ENCODE measurements at places on chromosomes 1 and 21.

GRCh38 chr1:212621949-212622305 lies 13.4 kb downstream of the ATF3 start:
- DNase-seq: no peak

DNA sequence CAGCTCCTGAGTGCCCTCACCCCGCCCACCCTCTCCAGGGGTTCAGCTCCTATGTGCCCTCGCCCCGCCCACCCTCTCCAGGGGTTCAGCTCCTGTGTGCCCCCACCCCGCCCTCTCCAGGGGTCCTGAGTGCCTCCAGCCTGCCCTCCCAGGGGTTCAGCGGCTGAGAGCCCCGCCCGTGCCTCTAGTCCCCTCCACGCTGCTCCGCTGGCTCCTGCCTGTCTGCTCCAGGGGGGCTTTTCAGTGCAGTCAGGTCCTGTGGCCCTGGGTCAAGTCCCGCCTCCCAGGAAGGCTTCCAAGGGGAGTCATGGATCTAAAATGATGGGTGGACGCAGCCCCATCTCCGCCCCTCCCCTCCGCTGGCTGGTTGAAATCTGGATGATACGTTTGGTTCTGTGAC lies 33.8 kb downstream of the SLX9 start:
- DNase-seq: no peak

DNA sequence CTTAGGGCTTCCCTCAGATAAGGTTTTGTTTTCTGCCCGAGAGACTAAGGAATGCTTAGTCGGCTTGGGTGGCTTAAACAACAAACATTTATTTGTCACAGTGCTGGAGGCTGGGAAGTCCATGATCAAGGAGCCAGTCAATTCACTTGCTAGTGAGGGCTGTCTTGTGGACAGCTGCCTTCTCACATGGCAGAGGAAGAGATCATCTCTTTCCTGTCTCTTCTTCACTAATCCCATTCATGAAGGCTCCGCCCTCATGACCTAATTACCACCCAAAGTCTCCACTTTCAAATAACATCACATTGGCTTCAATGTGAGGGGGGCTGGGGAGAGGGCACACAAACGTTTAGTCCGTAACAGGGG lies 50.5 kb upstream of the IL12RB2 start:
- DNase-seq: no peak

GRCh38 chr1:208604295-208604694 lies 360.1 kb upstream of the PLXNA2 start:
- no peak for DNase-seq

GRCh38 chr1:74650561-74650960 lies 23.0 kb downstream of the ERICH3 start:
- no peak for DNase-seq

- DNase-seq: peak; percentile 79
Measured at GRCh38 chr1:61337981-61338848, 255.9 kb downstream of the NFIA start.

- DNase-seq: peak; percentile 57
Measured at GRCh38 chr1:3598051-3598491, 13.2 kb downstream of the MEGF6 start.

- DNase-seq: no peak
Measured at GRCh38 chr1:4319496-4319895, 334.9 kb upstream of the AJAP1 start.

- no peak for DNase-seq
Measured at GRCh38 chr1:202280595-202280994, 61.1 kb downstream of the UBE2T start.

- DNase-seq: no peak
Measured at GRCh38 chr1:46137916-46138315, 5.5 kb upstream of the PIK3R3 start.

- no peak for DNase-seq
Measured at GRCh38 chr21:35144978-35145377, 95.9 kb upstream of the RUNX1 start.

GRCh38 chr1:101291562-101292380 lies 55.0 kb downstream of the S1PR1 start:
- no peak for DNase-seq

GRCh38 chr1:183191833-183192232 lies 5.8 kb downstream of the LAMC2 start:
- DNase-seq: no peak

DNA sequence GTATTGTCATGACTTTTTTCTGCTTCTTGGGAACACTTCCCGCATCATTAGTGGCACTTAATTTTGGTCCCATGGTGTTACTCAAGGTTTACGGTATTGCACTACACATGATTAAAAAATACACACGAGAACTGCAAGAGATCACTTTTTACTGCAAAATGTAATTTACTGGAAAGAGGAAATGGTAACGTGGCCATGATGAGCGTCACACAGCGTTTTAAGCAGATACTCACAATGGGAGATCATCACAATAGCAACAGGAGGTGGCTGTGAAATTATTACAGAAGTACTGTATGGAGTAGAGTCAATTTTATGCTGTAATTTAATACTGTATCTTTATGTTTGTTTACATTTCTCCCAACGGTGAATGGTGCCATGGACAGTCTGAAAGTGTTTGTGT lies 1510.3 kb downstream of the AMY1C start:
- DNase-seq: no peak

DNA sequence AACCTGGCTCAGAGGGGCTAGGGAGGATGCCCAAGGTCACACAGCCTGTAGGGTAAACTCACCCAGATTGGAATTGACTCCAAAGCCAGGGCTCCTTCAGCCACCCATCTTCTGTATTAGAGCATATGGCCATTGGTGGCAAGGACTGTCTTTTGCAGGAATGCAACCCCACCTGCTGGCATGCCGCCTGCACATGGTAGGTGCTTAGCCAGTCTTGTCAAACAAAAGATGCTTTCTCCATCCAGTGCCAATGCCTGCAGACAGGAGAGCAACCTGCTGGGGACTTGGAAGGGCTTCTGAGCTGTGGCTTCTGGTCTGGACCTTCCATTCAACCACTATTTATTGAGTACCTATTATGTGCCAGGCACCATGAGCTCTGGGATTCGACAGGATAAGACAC lies 95.3 kb upstream of the TMEM51 start:
- no peak for DNase-seq

DNA sequence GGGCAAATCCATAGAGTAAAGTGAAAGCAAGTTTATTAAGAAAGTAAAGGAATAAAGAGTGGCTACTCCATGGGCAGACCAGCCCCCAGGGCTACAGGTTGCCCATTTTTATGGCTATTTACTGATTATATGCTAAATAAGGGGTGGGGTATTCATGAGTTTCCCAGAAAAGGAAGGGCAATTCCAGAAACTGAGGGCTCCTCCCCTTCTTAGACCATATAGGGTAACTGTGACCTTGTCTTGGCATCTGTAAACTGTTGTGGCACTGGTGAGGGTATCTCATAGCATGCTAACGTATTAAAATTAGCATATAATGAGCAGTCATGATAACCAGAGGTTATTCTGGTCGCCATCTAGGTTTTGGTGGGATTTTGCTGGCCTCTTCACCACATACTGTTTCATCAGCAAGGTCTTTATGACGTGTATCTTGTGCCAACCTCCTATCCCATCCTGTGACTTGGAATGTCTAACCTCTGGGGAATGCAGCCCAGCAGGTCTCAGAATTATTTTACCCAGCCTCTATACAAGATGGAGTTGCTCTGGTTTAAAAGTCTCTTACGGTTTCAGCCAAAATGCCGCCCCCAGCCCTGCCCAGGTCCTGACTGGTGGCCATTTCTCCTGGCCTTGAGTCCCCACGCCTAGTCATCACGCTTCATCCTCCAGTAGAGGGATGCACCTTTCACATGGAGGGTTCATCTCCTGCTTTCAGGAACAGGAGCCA lies 982 bp upstream of the TRIM17 start:
- DNase-seq: no peak

GRCh38 chr1:171084091-171084490 lies 6.6 kb upstream of the FMO3 start:
- no peak for DNase-seq

GRCh38 chr1:82160036-82160435 lies 359.3 kb downstream of the ADGRL2 start:
- DNase-seq: no peak

GRCh38 chr1:86951430-86951829 lies 37.0 kb downstream of the HS2ST1 start:
- DNase-seq: no peak

GRCh38 chr1:209728466-209728865 lies 23.8 kb downstream of the HSD11B1 start:
- no peak for DNase-seq

DNA sequence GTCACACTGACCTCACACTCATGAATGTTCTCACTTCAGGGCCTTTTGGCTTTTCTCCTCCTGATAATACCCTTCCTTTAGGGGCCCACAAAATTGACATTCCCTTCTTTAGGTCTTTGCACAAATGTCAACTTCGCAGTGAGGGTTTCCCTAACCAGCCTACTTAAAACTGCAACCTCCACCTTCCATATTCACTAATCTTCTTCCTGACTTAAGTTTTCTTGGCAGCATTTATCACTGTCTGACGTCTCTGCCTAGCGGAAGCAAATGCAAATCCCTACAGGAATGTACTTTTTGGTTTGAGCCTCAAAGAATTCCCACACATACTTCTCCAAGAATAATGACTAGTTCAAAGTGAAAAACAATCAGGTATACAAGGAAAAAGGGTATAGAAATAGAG lies 32.8 kb downstream of the INTS7 start:
- DNase-seq: no peak

DNA sequence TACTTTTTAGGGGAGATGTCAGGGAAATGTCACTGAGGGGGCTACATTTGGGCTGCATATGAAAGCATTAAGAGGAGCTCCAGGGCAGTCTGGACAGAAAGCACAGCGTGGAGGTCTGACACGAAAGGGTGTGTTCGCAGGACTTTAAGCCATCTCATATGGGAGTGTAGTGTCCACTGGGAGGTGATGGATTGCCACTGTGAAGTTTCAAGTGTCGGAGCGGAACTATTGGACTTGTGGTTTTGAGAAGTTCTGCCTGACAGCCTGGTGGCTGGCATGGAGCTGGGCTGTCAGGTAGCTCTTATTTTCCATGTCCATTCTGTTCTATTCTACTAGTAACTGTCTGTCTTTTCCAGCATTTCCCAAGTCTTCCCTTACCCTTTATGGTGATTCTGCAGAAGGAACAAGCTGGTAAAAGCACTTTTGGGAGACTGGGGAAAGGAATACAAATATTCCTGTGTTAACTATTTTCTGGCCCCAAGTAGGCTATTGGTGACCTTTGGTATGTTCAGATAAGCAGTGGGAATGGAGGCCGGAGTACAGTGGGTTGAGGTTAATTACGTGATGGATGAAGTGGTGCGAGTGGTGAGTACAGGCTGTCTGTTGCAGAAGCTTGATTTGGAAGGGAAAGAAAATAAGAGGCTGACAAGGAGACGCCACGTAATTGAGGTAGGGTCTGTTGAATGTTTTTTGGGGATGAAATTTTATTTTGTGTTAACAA lies 19.3 kb downstream of the B3GALT5 start:
- DNase-seq: no peak

DNA sequence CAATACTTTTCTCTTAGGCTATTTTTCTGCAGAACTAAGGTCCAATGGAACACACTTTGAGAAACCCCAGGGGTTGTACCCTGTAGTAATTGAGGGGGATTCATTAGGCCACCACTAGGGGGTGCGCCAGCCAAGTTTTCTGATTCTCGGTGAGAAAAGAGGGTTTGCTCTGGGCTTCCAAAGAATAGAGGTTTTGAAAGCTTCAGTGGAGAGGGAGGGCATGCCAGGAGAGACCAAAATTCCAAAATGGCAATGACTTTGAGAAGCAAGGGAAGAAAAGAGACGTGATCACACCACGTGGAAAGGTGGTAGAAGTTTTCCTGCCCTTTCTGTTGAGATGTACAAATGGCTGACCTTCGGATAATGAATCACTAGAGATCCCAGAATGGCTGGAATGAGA lies 323.3 kb downstream of the RPS6KC1 start:
- DNase-seq: no peak

GRCh38 chr1:158583962-158584361 lies 4.3 kb upstream of the OR10X1 start:
- no peak for DNase-seq

DNA sequence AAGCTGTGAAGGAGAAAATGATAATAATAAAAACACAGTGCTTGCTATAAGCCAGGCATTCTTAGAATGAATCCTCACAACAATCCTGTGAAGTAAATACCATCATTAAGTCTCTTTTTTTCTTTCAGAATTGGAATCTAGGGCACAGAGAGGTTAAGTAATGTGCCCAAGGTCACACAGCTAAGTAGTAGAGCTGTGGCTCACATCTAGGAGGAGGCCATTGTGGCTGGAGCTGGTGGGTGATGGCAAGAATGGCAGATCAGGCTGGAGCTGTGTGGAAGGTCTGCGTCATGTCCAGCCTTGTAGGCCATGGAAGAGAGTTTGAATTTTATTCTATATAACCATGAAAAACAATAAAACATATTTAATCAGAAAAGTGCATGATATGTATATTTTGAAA lies 38.2 kb upstream of the TSPAN2 start:
- no peak for DNase-seq

All from kidney (tissue), 22 donors.